Testis (tissue), 5 donors: ENCODE measurements at places on chromosomes 5 and 9.

- H3K27ac ChIP-seq: no peak overlapping the region
- no peaks in the 10 kb centered on the region for H3K36me3 ChIP-seq
- DNase-seq: peak; percentile 47
- no peaks in the 10 kb centered on the region for H3K4me1 ChIP-seq
Observed at GRCh38 chr9:21434202-21435014, 5.8 kb upstream of the IFNA1 start.

DNA sequence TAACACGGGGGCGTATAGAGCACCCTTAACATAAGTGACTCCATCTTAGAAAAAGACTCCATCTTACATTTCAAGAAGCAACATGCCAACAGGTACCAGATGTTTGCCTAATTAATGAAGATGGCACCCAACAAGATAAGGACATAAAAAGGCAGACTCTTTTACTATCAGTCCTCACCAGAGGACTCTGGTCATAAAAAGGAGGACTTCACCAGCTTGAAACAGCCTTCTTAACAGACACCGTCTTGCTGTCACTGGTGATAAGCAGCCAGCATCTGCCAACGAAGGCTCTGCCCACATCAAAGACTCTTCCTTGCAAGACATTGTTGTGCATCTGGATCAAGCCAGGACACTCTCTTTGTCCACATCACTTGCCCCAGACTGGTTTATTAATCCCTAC is 80.3 kb downstream of the S1PR3 start:
- H3K4me3 ChIP-seq: no peak overlapping the region
- H3K36me3 ChIP-seq: no peaks in the 10 kb centered on the region
- no peaks in the 10 kb centered on the region for H3K4me1 ChIP-seq
- no peaks in the 10 kb centered on the region for H3K27me3 ChIP-seq

DNA sequence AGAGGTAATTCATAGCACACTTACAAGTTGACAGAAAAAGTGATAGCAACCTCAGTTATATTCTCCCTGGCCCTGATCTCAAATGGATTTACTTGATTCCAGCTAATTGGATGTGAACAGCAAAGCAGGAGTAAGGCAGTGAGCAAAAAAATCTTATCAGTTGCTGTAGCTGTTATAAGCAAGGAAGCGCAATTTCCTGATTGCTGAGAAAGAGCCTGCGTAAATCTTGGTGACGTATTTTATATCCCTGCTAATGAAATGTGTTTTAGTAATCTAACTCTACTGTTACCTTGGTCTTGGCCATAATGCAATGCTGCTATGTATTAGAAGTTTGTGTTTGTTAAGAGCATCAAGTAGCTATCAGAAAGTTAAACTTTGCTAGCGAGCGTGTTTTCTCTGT is 661.2 kb upstream of the SEMA6A start:
- no peaks in the 10 kb centered on the region for H3K36me3 ChIP-seq
- H3K27me3 ChIP-seq: no peaks in the 10 kb centered on the region
- DNase-seq: peak; percentile 19
- peaks cover 4% of the 10 kb centered on the region for H3K4me1 ChIP-seq
- H3K27ac ChIP-seq: peak overlapping the region; percentile 69
- H3K4me3 ChIP-seq: no peak overlapping the region

DNA sequence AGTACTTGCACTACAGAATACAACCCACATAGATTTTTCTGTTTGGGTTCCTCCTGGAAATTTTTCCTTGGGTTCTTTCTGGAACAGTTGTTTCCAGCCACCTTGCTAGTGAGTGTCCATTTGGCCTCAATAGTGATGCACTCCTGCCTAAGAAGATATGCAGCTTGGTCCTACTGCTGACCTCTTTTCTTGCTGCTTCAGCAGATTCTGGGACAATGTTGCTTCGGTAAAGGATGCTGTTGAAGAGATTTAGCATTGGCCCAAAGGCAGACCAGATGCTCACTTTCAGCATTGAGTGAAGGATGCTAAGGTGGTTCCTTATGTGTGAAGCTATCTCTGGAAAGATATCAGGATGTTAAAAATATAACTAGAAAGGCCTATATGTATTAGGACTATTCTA is 86.2 kb upstream of the SMC5 start:
- H3K36me3 ChIP-seq: no peaks in the 10 kb centered on the region
- no peaks in the 10 kb centered on the region for H3K4me1 ChIP-seq
- H3K27ac ChIP-seq: no peak overlapping the region

DNA sequence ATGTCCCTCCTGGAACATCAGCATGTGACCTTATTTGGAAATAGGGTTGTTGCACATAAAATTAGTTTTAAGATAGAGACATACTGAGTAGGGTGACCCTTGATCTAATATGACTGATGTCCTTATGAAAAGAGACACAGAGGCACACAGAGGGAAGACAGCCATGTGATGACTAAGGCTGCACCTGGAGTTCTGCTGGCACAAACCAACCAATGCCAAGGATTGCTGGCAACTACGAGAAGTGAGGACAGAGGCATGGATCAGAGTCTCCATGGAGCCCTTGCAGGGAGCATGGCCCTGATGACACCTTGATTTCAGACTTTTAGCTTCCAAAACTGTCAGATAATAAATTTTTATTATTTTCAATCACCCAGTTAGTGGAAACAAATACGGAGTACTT is 101.9 kb downstream of the FBXL7 start:
- no peaks in the 10 kb centered on the region for H3K27me3 ChIP-seq
- H3K4me3 ChIP-seq: no peak overlapping the region
- H3K27ac ChIP-seq: no peak overlapping the region
- DNase-seq: no peak

DNA sequence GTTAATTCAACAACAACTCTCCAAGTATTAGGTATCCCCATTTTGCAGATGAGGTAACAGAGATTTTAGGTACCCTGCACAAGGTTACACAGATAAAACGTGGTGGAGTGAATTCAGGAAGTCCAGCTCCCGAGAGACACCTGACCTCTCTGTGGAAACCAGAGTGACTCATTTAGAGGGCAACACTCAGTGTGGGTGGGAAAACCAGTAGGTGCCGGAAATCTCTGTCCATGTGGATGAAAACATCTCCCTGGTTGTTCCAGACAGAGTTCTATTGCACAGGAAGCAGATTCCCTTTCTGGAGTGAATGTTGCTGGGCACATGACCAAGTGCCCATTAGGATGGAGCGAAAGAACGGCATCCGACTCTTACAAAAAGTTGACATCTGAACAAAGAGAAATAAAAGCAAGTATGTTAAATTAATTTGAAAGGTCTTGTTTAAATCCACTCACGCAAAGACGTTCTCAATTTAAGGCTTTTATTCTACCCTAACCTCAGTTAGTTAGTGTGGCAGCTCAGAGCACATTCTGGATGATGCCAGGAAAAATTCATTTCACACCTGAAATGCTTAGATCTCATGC is 391.9 kb upstream of the WWC1 start:
- H3K36me3 ChIP-seq: no peaks in the 10 kb centered on the region
- no peaks in the 10 kb centered on the region for H3K4me1 ChIP-seq
- H3K4me3 ChIP-seq: no peak overlapping the region
- no peak for DNase-seq

DNA sequence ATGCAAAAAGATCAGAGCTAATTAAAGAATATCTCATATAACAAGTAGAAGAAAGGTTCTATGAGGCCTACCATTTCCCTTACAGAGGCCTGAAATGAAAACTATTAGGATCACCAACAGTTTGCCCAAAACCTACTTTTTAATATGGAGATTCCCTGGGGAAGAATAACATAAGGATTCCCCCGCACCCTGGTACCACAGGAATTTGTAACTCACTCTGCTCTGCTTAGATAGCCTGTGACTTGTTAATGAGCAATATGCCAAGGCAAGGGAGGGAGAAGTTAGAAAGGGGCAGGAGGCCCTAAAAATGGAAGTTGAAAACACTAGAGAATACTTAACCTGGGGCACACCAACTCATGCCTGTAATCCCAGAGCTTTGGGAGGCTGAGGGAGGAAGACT is 107.0 kb downstream of the CDH6 start:
- no peaks in the 10 kb centered on the region for H3K4me1 ChIP-seq
- no peak overlapping the region for H3K27ac ChIP-seq
- H3K36me3 ChIP-seq: no peaks in the 10 kb centered on the region
- H3K4me3 ChIP-seq: no peak overlapping the region
- no peaks in the 10 kb centered on the region for H3K27me3 ChIP-seq
- DNase-seq: no peak

DNA sequence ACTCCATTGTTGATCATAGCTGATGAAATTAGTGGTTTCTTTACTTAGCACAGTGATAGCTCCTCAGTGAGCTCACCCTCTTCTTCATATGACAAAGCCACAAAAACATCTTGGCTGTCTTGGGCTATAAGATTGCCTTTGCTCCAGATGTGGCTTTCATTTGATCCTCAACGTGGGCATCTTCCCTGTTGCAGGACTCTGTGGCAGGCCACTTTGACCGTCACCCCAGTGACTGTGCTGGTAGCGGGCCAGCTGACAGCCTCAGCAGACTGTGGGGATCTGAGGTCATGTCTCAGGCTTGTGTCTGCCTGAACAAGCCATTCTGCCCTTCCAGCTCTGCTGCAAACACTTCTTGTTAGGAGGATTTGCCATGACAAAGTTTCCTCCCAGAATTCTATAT is 422.2 kb downstream of the NR2F1-AS1 start:
- no peaks in the 10 kb centered on the region for H3K27me3 ChIP-seq
- H3K36me3 ChIP-seq: no peaks in the 10 kb centered on the region
- no peak overlapping the region for H3K27ac ChIP-seq

- no peak within 1 kb of the TSS for H3K4me3 ChIP-seq
- H3K27ac ChIP-seq: peak within 1 kb of the TSS; percentile 69
- DNase-seq: peak; percentile 77
- peaks cover 21% of the 10 kb centered on the region for H3K4me1 ChIP-seq
Observed at GRCh38 chr5:54455413-54456157, at the start of gene HSPB3. Gene HSPB3, plus strand, starts transcription at chr5:54455699. Its CDS starts 91 bp downstream, at chr5:54455790.

DNA sequence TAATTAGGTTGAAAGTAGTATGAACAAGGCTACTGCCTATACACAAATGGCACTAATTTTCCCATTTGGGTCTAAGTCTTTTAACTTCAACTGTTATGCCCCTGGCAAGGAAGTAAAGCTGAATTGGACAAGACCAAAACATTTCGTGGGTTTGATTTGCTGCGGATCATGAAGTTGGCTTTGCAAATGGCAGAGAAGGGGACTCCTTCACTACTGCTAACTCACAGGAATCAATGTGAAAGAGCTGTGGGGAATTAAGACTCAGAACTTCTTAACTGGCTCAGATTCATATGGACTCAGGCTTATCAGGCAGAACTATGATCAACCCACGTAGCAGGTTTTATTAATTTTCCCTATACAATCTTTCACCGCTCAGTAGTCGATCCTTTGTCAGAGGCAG is 73.8 kb upstream of the IFNE start:
- H3K36me3 ChIP-seq: no peaks in the 10 kb centered on the region
- no peaks in the 10 kb centered on the region for H3K4me1 ChIP-seq
- no peaks in the 10 kb centered on the region for H3K27me3 ChIP-seq
- DNase-seq: no peak

DNA sequence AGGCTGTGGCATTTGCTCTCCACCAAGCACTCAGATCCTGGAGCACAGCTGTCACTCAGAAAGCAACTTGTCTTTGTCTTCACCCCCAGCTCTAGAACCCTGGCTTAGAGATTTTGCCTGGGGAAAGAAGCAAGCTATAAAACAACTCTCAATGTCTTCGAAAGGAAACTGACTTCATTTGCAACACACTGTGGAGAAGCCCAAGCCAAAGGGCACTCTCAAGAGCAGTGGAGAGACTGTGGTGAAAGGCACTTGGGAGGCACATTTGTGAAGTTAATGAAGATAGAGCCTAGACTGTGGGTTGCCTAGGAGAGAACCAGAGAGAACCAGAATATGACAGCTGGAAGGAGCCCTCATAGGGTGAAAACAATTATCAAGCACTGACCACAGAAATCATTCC is 103.4 kb downstream of the CFAP95 start:
- H3K27ac ChIP-seq: no peak overlapping the region
- H3K4me3 ChIP-seq: no peak overlapping the region
- no peaks in the 10 kb centered on the region for H3K36me3 ChIP-seq
- H3K4me1 ChIP-seq: no peaks in the 10 kb centered on the region
- no peak for DNase-seq
- H3K27me3 ChIP-seq: no peaks in the 10 kb centered on the region

DNA sequence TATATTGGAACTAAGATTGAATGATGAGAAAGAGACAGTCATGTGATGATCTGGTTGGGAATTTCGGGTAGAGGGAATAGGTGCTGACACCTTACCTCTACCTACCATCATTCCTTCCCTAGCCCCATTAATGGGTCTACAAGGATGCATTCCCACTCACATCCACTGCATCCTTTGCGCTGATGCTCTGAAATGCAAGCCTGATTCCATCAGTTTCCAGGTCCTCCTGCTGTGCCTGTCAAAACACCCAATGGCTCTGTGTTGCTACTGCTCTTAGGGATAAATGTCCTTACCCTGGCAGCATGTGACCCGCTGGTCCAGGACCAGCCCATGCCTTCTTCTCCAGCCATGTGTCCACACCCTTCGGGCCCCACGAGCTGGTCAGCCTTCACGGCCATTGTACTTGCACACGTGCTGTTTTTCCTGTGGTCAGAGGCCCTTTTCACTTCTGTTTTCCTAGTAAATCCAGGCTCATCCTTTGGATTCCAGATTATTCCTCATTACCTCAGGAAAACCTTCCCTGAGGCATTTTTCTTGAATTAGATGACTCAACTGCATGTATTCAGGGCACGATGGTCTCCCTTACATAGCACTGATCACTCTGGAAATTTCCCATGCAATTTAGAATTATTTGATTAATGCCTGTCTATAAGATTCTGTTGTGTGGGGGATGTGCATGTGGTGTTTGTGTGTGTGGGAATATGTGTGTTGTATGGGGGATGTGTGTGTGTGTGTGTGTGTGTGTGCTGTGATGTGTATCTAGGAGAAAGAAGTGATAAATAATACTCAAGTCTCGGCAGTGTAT is 185.0 kb downstream of the DIRAS2 start:
- H3K4me3 ChIP-seq: no peak overlapping the region
- no peak overlapping the region for H3K27ac ChIP-seq
- no peaks in the 10 kb centered on the region for H3K27me3 ChIP-seq
- H3K4me1 ChIP-seq: no peaks in the 10 kb centered on the region
- H3K36me3 ChIP-seq: no peaks in the 10 kb centered on the region

GRCh38 chr9:12961276-12961809 is 186.5 kb downstream of the LURAP1L start:
- no peaks in the 10 kb centered on the region for H3K4me1 ChIP-seq
- no peaks in the 10 kb centered on the region for H3K27me3 ChIP-seq

- no peaks in the 10 kb centered on the region for H3K27me3 ChIP-seq
- H3K36me3 ChIP-seq: no peaks in the 10 kb centered on the region
- H3K4me3 ChIP-seq: no peak overlapping the region
- H3K4me1 ChIP-seq: no peaks in the 10 kb centered on the region
- H3K27ac ChIP-seq: no peak overlapping the region
- no peak for DNase-seq
Observed at GRCh38 chr9:114799441-114799840, 6.4 kb downstream of the TNFSF15 start.

DNA sequence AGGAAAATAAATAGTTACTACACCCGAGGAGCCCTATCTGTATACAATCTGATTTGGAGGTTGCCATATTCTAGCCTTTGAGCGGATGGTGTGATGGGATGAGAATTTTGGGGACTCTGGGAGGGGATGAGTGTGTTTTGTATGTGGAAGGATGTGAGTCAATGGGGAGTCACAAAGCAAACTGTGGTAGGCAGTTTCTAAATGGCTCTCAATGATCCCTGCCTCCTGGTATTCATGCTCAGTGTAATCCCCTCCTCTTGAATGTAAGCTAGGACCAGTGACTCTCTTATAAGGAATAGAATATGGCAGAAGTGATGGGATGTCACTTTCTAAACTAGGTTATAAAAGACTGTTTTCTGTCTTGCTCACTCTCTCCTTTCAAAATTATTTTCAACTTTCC is 205.7 kb upstream of the RIOK2 start:
- no peaks in the 10 kb centered on the region for H3K27me3 ChIP-seq
- no peaks in the 10 kb centered on the region for H3K36me3 ChIP-seq
- no peaks in the 10 kb centered on the region for H3K4me1 ChIP-seq
- H3K27ac ChIP-seq: no peak overlapping the region
